ENCODE measurements at places on chromosomes 2 and 18.

DNA sequence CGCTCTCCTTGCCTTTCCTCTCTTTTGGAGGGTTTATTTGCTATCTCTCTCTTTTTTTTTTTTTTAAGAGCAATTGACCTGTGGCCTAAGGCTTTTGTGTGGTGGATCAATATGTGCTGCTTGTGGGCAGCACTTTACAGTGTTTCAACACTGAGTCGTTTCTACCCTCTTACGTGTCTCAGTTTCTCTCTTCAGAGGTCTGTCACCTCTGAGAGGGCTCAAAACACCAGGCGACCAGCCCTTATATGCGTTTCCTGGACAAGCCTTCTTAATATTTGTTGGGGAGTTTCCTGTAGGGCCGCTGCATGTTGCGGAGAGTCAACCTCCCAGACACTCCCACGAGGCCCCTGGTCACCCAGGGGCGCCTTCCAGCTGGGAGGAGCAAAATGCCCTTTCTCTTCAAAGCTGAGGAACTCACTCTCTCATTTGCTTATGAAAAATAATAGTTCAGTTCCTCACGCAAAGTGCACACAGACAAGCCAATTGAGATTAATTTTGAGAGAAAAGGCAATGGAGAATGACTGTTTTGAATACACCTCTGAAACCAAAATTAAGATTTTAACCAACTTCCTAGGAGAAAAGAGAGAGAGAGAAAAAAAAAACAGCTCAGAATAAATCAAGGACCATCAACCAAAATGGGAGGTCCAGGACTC is 96.3 kb upstream of the B3GNT2 start:
- no peak for DNase-seq

GRCh38 chr2:104092886-104093285 is 761.0 kb upstream of the POU3F3 start:
- no peak for DNase-seq

GRCh38 chr2:181311837-181312236 is 145.3 kb upstream of the ITGA4 start:
- no peak for DNase-seq

GRCh38 chr18:47215554-47216138 is 35.8 kb downstream of the SKOR2 start:
- DNase-seq: peak; percentile 46

- DNase-seq: no peak
Measured at GRCh38 chr2:158755310-158756087, 39.6 kb upstream of the DAPL1 start.

DNA sequence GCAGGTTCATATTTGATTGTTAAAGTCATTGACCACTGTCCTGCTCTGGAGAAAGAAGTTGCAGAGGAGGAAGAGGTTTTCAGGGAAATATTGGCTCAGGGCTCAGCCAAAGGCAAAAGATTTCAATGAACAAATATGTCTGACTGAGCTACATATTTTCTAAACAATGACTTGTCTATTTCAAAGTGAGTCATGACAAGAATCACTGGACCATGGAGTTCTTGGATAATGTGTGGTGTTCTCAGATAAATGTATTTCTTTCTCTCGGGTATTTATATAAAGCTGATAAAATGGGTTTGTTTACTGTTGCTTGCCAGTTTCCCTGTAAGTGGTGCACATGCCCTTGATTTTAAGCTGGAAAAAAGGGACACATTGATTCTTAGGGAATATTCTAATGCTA is 34.3 kb upstream of the RMP24 start:
- no peak for DNase-seq

- DNase-seq: no peak
Measured at GRCh38 chr2:158204741-158205165, 103.1 kb downstream of the UPP2 start.

GRCh38 chr18:8084160-8084559 is 517.0 kb downstream of the PTPRM start:
- peak; percentile 37 for DNase-seq

DNA sequence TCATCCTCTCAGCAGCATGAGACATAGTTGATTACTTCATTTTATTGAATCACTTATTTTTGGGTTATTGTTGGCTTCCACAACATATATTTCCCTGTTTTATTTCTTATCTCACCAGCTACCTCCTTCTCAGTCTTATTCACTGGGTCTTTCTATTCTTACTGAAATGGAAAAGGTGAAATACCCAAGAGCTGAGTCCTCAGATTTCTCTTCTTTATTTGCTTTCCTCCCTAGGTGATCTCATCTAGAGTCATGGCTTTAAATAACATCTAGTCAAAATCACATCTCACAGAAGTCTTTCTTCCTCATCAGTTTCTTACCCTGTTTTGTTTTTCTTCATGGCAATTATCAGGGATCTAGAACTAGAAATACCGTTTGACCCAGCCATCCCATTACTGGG is 105.0 kb upstream of the RBBP8 start:
- DNase-seq: no peak

GRCh38 chr2:46683541-46683940 is 204.2 kb downstream of the TMEM247 start:
- no peak for DNase-seq

DNA sequence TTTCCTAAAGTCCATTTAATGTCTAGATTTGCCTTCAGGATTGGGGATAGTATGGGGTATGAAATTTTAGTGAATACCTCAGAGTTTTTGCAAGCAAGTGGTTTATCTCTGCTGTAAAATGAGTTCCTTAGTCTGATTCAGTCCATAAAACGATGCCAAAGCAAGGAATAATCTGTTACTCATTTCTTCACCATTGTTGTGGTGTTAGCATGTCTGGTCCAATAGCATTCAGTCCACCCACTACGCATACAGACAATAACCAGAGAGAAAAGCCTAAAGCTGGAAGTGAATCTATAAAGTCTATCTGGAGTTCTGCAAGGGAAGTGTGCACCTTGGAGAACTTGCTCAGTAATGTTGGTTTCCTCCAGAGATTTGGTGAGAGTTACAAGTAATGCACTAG is 12.9 kb upstream of the DPP4 start:
- no peak for DNase-seq

GRCh38 chr2:172457536-172457935 is 30.1 kb downstream of the ITGA6 start:
- no peak for DNase-seq

DNA sequence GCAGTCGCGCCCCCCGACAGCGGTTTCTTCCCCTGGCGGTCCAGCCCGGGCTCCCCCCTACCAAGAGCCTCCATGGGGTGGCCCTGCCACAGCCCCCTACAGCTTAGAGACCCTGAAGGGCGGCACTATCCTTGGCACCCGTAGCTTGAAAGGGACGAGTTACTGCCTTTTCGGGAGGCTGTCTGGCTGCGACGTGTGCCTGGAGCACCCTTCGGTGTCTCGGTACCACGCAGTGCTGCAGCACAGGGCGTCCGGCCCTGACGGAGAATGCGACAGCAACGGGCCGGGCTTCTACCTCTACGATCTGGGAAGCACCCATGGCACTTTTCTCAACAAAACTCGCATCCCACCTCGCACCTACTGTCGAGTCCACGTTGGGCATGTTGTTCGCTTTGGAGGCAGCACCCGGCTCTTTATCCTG is 475 bp downstream of the SLC4A1AP start:
- no peak for DNase-seq

- DNase-seq: no peak
Measured at GRCh38 chr2:170161516-170162270, 16.3 kb upstream of the MYO3B start.

DNA sequence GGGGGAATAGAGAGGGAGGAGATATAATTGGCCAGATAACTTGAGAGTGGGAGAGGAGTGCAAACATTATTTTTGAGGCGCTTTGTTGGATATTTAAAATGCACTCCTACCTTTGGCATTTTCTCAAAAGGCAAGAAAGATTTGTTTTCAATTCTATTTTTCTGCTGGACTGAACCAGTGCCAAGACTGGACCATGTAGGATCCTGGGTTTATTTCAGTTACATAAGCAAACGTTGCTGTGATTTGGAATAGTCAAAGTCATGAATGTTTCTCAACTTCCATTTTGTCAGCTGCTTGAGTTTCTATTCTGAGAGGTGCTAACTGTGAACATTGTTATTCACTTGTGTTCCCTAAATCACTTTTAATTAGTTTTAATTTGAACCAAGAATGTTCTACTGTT is 8.9 kb upstream of the CHRNA1 start:
- no peak for DNase-seq

- DNase-seq: no peak
Measured at GRCh38 chr18:22330508-22330907, 87.2 kb downstream of the CTAGE1 start.

DNA sequence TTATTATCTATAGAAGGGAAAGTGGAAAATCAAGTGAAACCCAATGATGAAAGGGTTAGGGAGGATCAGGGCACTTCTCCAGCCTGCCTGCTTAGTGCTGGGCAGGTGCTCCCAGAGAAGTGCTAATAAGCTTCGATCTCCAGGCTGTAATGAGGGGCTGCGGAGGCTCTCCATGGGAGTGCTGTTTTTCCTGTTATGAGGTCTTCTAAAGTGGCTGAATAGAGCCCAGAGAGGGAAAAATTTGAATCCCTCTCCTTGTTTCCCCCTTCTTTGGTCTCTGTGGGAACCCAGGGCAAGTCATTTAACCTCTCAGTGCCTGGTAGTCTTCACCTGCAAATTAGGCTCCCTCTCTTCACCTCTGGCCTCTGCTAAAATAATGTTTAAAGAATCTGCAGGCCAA is 351.7 kb upstream of the DCC start:
- no peak for DNase-seq

DNA sequence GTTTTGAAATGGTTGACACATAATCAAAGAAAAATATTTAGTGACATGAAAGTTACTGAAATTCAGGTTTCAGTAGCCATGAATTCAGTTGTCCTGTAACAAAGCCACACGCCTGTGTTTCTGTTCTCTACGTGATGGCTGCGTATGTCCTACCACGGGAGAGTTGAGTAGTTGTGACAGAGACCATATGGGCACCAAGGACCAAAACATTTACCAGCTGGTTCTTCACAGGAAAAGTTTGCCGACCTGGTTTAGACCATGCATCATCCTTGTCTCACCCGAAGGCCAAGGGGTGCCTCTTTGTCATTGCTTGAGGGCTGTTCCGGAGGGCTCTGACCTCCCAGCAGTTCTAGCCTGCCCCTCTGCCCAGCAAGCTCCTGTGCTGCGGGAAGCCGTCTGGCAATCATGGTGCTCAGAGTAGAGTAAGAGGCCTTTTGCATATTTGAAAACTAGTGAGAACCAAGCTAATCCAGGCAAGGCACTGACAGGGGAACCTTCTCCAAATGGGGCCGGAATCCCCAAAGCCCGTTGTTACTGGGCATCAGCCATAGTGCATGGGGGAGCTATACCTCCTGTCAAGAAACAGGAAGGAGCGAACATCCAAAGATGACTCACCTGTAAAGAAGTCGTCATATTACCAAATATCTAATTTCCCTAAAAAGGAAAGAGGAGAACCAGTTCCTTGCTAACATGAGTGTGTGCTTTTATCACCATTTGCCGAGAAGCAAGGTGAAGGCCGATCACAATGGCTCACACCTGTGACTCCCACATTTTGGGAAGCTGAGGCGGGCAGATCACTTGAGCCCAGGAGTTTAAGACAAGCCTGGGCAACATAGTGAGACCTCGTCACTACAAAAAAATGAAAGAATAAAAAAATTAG is 92.6 kb upstream of the RAB12 start:
- no peak for DNase-seq

DNA sequence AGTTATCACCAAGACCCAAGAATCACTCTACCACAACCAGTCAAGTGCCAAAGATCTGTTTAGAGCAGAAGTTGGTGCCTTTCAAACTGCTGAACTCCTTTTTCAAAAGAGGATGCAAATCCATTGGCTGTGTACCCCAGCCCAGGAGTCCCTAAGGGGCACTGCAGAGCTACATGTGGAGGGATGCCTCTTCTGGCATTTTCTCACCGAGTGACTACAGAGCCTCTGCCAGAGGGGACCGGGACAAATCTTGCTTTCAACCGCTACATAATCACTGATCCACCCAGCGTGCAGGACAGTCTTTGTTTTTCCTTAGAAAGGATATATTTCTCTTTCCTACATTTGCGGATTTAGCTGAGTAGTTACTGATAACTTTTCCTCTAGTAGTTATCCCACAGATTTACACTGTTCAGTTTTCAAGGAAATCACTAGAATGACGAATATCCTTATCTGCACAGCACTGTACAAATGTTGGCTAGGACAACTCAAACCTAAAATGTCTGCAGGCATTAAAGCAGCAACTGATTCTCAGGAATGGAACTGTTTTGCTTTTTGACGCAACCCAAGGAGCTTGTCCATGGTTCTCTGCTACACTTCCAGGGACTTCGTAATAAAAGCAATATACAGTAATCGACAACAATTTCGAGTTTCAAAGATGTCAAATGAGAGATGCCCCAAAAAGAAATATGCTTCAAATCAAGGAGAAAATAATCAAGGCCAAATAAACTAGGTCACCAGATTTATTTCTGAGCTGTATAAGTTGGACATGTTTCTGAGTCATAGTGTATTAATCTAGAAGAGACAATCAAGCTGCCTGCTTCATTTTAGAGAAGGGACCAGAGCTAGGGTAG is 24.1 kb downstream of the EPB41L3 start:
- no peak for DNase-seq

DNA sequence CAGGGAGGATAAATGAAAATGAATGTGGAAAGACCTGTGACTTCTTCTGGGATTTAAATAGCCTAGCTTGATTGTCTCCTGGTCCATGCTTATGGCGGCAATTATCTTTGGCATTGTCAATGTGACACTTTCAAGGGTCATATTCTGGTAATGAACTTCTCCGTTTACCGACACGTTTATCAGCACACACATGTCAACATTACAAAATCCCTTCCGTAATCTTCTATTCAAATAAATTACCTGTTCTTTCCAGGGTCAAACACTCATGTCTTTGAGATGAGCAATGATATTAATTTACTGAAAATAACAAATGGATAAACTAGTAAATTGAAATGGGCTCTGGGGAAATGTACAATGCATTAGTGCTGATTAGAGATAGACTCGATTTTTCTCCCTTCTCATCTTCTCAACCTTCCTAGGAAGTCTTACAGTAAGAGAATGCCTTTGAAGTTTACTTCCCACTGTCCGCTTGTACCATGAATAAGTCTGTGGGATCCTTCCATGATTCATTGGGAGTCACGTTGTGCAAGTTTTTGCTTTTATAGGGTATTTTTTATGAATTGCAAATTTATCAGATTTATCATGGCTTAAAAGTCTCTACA is 646.3 kb upstream of the LRATD1 start:
- no peak for DNase-seq

GRCh38 chr2:66567729-66568128 is 132.8 kb downstream of the MEIS1 start:
- DNase-seq: no peak

GRCh38 chr2:1687254-1687653 is 57.1 kb downstream of the PXDN start:
- DNase-seq: no peak

DNA sequence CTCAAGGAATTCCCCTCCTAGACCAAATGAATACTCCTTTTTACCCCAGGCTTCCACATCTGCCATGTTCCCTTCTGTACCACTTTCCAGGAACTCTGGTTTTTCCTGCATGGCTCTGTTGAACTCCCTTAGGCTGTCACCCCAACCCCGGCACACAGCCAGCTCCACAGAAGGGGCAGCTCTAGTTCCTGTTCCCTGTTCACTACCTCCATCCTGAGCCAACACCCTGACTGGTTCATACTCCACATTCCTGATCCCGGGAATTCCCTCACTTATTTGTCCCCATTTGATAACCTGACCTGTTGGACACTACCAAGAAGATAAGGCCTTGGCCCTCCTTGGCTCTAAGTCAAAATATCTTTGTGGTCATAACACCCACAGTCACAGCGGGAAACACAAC is 280.9 kb upstream of the RAB6C start:
- DNase-seq: no peak

Measured in HL-60 (cell line).